Muscle of back (tissue), 13 donors: ENCODE measurements at places on chromosomes 2 and 18.

- no peak for DNase-seq
Measured at GRCh38 chr2:36140391-36140790, 215.2 kb upstream of the CRIM1 start.

- DNase-seq, result no peak
Measured at GRCh38 chr18:22872900-22873537, 60.1 kb upstream of the RBBP8 start.

DNA sequence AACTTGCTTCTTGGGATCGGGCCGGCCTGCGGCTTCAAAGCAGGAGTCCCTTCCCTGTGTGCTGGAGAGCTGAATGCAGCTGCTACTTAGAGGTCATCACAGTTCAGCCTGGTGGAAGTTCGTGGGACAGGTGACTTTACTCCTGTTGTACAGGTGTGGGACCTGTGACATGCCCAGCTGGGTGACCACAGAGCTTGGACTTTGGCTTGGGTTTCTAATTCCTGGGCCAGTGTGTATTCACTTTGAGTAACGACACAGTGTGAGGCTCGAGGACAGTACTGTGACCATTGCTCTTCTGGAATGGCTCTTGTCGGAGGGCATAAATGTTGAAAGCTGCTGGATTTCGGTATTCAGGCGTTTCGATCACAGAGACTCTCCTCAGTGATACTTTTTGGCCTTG lies 114.5 kb downstream of the STPG4 start:
- peak; percentile 59 for DNase-seq

GRCh38 chr18:63107171-63107845 lies 212.3 kb downstream of the BCL2 start:
- DNase-seq, result no peak

DNA sequence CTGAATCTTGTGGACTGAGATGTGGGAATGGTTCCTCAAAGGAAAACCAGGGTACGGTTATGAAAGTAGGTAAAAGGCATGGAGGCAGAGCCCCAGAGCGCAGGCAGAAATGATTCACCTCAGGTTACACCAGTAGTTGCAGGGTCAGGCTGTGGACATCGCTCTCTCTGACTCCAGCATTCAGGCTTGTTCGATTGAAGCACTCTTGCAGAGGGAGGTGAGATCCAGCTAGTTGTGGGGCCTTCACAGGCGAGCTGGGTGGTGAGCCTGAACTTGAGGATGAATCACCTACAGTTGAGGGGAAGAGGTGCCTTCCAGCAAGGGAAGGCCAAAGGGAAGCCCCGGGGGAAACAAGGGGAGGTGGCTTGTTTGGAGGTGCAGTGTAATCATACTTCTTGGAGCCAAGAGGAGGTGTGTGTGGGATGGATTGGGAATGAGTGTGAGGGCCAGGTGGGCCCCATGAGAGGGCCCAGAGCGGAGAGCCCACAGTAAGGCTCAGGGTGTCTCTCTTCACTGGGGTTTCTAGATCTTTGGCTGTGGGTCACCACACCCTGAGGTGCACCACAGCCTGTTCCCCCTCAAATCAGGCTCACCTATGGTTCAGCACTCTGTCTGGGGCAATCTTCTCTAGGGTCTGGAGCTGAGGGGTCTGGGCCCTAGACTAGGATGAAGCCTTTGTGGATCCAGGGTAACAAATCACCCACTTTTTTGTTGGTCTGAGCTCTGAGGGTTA lies 48.5 kb upstream of the MCFD2 start:
- DNase-seq, result no peak

GRCh38 chr2:21030983-21031968 lies 12.6 kb downstream of the APOB start:
- no peak for DNase-seq

DNA sequence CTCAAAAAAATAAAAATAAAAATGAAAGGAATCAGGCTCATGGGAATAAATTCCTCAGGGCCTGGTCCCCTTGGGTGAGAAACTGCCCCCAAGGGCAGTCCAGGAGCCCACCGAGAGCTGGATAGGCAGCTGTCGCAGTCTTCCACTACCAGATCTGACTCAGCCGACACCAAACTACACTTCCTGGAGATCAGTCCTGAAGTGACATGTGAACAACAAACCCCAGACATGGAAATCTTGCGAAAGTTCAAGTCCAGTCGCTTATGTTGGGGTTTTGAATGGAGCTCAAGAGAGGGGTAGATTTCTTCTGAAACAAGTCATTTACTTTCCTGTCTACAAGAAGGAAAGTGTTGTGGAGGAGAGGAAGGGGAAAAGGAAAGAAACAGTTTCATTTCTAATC lies 12.9 kb downstream of the ADCY3 start:
- no peak for DNase-seq
